ENCODE measurements at places on chromosomes 4 and X.

- no peaks in the 10 kb centered on the region for H3K27me3 ChIP-seq
- H3K27ac ChIP-seq: no peak overlapping the region
- no peak overlapping the region for H3K4me3 ChIP-seq
- H3K4me1 ChIP-seq: no peaks in the 10 kb centered on the region
Observed at GRCh38 chr4:96642490-96642889, 802.6 kb downstream of the PDHA2 start.

DNA sequence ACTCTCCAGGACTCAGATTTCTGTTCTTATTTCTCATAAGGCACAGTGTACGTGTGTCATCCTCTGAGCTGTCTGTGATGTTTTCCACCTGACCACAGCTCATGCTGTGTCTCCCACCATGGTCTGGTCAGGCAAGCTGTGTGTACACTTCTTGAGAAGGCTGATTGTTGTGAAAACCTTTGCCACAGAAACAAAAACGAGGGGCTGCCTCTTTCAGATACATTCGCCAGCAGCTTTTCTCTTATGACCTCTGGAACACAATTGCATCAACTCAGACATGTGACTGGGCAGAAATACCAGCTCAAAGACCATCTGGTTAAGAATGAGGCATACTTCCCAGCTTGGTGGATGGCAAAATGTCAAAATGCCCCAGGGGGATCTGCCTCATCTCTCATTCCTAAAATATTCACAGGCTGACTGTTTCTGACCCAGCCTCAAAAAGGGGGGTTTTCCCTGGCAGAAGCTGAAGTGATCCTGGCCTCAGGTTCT lies 46.1 kb downstream of the PGRMC2 start:
- no peaks in the 10 kb centered on the region for H3K27me3 ChIP-seq
- DNase-seq: no peak
- no peak overlapping the region for H3K27ac ChIP-seq
- H3K4me1 ChIP-seq: no peaks in the 10 kb centered on the region
- no peak overlapping the region for H3K4me3 ChIP-seq

GRCh38 chrX:115284877-115285276 lies 4.6 kb upstream of the LUZP4 start:
- DNase-seq: no peak
- H3K4me3 ChIP-seq: no peak overlapping the region
- H3K36me3 ChIP-seq: no peaks in the 10 kb centered on the region
- no peaks in the 10 kb centered on the region for H3K4me1 ChIP-seq
- H3K27ac ChIP-seq: no peak overlapping the region

DNA sequence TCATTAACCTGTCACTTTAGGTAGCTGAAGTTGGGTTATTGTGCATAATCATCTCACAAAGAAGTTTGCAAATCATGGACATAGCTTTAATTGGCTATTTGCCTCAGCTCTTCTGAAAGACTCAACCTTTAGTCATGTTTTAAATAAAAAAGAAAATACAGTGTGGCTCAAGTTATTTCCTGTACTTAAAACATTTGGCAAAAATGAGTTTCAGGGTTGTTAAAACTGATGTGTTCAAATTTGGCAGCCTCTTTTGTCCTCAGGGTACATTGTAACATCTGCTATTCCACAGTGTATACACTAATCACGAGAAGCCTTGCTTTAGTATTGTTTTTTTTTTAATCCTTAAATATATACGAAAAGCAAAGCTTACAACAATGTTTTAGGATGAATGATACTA lies 31.5 kb upstream of the HPGD start:
- DNase-seq: no peak
- no peak overlapping the region for H3K27ac ChIP-seq
- H3K27me3 ChIP-seq: no peaks in the 10 kb centered on the region
- no peaks in the 10 kb centered on the region for H3K36me3 ChIP-seq
- no peaks in the 10 kb centered on the region for H3K4me1 ChIP-seq

DNA sequence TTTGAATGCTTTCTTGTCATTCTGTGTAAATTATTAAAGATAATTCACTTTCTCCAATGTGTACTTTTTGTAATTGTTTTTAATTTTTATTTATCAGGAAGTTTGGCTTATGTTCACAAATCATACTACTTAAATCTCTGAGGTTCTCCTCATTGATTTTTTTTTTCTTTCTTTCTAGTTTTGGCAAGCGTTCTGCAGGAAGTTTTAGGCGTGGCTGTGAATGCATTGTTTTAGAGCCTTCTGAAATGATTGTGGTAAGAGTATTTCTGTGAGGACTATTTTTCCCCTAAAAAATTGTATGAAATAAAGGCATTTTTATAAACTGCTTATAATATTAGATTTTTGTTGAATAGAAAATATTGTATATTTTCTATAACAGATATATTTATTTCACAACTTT lies 135.8 kb downstream of the RAPGEF2 start:
- no peak overlapping the region for H3K27ac ChIP-seq
- H3K27me3 ChIP-seq: no peaks in the 10 kb centered on the region
- H3K36me3 ChIP-seq: no peaks in the 10 kb centered on the region
- no peak for DNase-seq

GRCh38 chr4:3502941-3503936 lies 29.0 kb downstream of the LRPAP1 start:
- DNase-seq: no peak
- no peaks in the 10 kb centered on the region for H3K27me3 ChIP-seq
- no peak overlapping the region for H3K4me3 ChIP-seq
- H3K27ac ChIP-seq: no peak overlapping the region
- peaks cover 14% of the 10 kb centered on the region for H3K36me3 ChIP-seq

- H3K4me3 ChIP-seq: no peak overlapping the region
- no peaks in the 10 kb centered on the region for H3K4me1 ChIP-seq
- H3K36me3 ChIP-seq: no peaks in the 10 kb centered on the region
- no peak for DNase-seq
Observed at GRCh38 chrX:68238568-68238967, 194.7 kb downstream of the OPHN1 start.

GRCh38 chrX:20521222-20521621 lies 254.5 kb upstream of the RPS6KA3 start:
- H3K4me3 ChIP-seq: no peak overlapping the region
- H3K4me1 ChIP-seq: no peaks in the 10 kb centered on the region
- DNase-seq: no peak
- no peaks in the 10 kb centered on the region for H3K36me3 ChIP-seq
- H3K27me3 ChIP-seq: no peaks in the 10 kb centered on the region

DNA sequence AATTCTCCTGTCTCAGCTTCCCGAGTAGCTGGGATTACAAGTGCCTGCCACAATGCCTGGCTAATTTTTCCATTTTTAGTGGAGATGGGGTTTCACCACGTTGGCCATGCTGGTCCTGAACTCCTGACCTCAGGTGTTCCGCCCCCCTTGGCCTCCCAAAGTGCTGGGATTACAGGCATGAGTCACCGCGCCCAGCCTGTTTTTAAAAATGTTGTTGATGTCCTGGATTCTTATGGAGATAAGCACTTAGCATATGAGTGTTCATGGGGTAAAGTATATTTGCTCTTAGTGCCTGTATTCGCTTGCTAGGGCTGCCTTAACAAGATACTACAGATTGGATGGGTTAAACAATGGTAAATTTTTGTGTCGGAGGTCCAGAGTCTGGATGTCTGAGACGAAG lies 91.7 kb downstream of the CEP44 start:
- H3K4me3 ChIP-seq: no peak overlapping the region
- H3K36me3 ChIP-seq: no peaks in the 10 kb centered on the region
- no peak overlapping the region for H3K27ac ChIP-seq
- H3K4me1 ChIP-seq: no peaks in the 10 kb centered on the region
- H3K27me3 ChIP-seq: no peaks in the 10 kb centered on the region

- H3K27ac ChIP-seq: no peak overlapping the region
- peaks cover 5% of the 10 kb centered on the region for H3K36me3 ChIP-seq
- H3K4me3 ChIP-seq: no peak overlapping the region
- DNase-seq: no peak
- H3K4me1 ChIP-seq: no peaks in the 10 kb centered on the region
- H3K27me3 ChIP-seq: no peaks in the 10 kb centered on the region
Observed at GRCh38 chrX:2387614-2388239, 113.0 kb downstream of the DHRSX start.

DNA sequence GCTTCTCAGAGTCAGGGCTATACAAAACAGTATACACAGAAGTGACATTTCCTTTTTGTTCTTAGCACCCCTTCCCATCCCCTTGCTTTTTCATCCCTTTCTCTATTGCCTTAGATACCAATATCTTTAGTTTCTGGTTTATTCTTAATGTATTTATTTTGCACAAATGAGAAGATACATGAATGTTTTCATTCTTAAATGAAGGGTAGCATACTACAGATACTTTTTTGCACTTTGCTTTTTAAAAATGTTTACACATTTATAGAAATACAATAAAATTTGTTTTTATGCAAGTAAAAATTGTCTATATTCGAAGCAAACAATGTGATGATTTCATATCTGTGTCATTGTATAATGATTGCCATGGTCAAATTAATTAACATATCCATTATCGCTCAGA lies 33.1 kb downstream of the TSPAN7 start:
- H3K4me3 ChIP-seq: no peak overlapping the region
- H3K27me3 ChIP-seq: no peaks in the 10 kb centered on the region
- no peaks in the 10 kb centered on the region for H3K36me3 ChIP-seq
- no peak overlapping the region for H3K27ac ChIP-seq
- no peaks in the 10 kb centered on the region for H3K4me1 ChIP-seq

DNA sequence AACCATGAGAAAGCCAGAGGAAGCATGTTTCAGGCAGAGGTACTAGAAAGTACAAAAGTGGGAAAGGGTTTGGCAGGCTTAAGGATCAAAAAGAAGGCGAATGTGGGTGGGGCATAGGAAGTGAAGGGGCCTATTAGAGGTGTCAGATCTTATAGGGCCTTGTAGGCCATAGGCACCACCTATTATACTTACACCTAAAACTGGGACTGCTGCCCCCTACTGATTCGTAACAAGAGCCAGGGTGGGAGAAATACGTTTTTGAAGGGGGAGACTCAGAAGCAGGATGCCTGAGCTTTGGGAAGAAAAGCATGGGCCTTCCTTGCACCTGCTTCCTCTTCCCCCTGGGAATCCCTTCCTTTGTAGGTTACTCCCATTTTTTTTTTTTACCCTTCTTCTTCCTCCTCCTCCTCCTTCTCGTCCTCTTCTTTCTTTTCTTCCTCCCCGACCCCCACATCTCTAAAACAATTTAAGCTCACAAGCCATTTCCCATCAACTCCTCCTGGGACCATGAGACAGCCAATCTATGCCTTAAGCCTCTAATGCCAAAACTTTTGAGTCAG lies 40.7 kb upstream of the GPC3 start:
- peaks cover 2% of the 10 kb centered on the region for H3K4me1 ChIP-seq
- H3K27me3 ChIP-seq: no peaks in the 10 kb centered on the region
- H3K36me3 ChIP-seq: no peaks in the 10 kb centered on the region
- no peak for DNase-seq

DNA sequence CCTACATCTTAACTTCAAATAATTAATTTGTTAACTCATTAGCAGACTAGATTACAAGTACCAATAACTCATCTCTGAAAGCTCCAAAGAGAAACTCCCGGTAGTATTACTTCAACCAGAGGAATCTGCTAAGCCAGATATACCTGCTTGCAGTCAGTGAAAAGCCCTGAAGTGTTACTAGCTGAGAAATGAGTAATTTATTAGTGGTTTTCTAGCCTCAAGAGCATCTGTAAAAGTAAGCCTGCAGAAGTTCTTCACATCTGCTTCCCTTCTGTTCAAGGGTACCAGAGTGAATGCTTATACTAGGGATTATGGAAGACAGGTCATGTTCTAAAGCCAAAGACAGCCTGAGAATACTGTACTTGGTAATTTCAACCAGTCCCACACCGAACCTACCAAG lies 34.7 kb downstream of the IRS4 start:
- no peaks in the 10 kb centered on the region for H3K27me3 ChIP-seq
- no peaks in the 10 kb centered on the region for H3K36me3 ChIP-seq
- no peaks in the 10 kb centered on the region for H3K4me1 ChIP-seq
- H3K4me3 ChIP-seq: no peak overlapping the region

GRCh38 chrX:1165535-1166196 lies 46.8 kb downstream of the CRLF2 start:
- no peak overlapping the region for H3K4me3 ChIP-seq
- H3K36me3 ChIP-seq: no peaks in the 10 kb centered on the region
- no peak overlapping the region for H3K27ac ChIP-seq
- no peaks in the 10 kb centered on the region for H3K4me1 ChIP-seq
- DNase-seq: no peak
- H3K27me3 ChIP-seq: no peaks in the 10 kb centered on the region

DNA sequence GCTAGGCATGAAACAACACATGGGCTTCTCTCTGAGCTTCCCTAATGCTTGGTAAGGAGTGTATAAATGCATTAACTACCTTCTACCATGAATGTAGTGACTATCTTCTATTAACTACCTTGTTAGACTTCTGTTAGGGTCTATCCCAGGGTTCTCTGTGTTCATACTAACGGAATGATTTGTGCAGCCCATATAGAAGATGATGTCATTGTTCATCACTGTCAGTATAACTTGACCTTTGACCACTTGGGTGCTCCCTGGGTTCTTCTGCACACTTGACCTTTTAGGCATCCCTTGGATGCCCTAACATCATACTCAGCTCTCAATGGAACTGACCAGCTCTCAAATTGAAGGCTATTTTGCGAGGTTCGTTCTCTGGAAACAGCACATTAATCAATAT lies 30.8 kb upstream of the CT47C1 start:
- H3K36me3 ChIP-seq: no peaks in the 10 kb centered on the region
- no peak for DNase-seq
- H3K4me1 ChIP-seq: no peaks in the 10 kb centered on the region
- no peak overlapping the region for H3K27ac ChIP-seq

DNA sequence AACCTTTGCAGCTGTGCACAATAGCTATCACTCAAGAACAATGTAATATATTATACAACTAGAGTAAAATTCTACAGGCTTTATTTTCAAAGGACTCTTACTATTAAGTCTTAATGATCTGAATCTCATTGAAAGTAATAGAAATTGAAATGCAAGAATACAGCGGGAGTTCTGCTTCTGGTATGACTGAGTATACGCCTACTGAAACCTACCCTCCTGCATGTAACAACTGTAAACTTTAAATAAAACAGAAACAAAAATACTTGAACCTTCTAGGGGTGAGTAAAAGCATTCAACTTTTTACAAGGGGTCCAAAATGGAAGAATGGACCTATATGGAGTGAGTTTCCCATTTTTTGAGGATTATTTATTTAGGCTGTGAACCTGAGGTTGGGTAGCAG lies 13.5 kb downstream of the DCHS2 start:
- H3K27me3 ChIP-seq: no peaks in the 10 kb centered on the region
- DNase-seq: no peak
- H3K4me3 ChIP-seq: no peak overlapping the region
- no peak overlapping the region for H3K27ac ChIP-seq

GRCh38 chr4:44632733-44633132 lies 18.7 kb downstream of the YIPF7 start:
- H3K27me3 ChIP-seq: no peaks in the 10 kb centered on the region
- H3K4me3 ChIP-seq: no peak overlapping the region
- no peak for DNase-seq
- H3K27ac ChIP-seq: no peak overlapping the region

GRCh38 chr4:53598483-53598882 lies 7.2 kb upstream of the LNX1 start:
- no peak for DNase-seq
- no peaks in the 10 kb centered on the region for H3K36me3 ChIP-seq
- H3K4me1 ChIP-seq: no peaks in the 10 kb centered on the region
- H3K27ac ChIP-seq: no peak overlapping the region
- no peak overlapping the region for H3K4me3 ChIP-seq
- no peaks in the 10 kb centered on the region for H3K27me3 ChIP-seq

- no peak overlapping the region for H3K27ac ChIP-seq
- H3K27me3 ChIP-seq: no peaks in the 10 kb centered on the region
- H3K36me3 ChIP-seq: no peaks in the 10 kb centered on the region
- H3K4me1 ChIP-seq: no peaks in the 10 kb centered on the region
- no peak overlapping the region for H3K4me3 ChIP-seq
Observed at GRCh38 chr4:83974111-83974780, 438.3 kb downstream of the GPAT3 start.
